ENCODE measurements at places on chromosomes 2 and 18.

DNA sequence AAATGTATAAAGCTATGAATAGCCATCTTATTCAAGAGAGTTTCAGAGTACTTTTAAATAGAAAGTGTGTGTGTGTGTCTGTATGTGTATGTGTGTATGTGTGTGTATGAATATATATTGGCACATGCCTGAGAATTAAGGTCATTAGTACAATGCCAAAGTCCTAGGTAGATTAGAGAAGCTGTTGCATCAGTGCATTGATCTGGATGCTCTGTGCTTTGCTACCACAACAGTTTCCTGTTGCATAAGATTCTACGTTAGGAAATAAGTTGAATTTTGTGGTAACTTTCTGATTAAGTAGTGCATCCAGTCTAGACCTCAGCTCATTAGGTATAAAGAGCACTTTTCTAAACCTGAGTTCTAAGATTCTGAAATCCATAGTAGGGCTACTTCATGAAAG lies 1102.8 kb upstream of the KLHL29 start:
- no peak for DNase-seq

- DNase-seq = no peak
These were observed 96.8 kb upstream of the TRIB2 start for GRCh38 chr2:12619975-12620374.

DNA sequence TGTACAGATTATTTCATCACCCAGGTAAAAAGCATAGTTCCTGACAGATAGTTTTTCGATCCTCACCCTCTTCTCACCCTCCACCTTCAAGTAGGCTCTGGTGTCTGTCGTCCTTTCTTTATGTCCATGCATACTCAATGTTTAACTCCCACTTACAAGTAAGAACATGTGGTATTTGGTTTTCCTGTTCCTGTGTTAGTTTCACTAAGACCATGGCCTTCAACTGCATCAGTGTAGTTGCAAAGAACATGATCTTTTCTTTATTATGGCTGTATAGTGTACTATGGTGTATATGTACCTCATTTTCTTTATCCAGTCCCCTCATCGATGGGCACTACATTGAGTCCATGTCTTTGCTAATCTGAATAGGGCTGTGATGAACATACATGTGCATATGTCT lies 184.2 kb downstream of the KCNJ3 start:
- DNase-seq = no peak

- DNase-seq = no peak
These were observed 98.6 kb downstream of the GALNT1 start for GRCh38 chr18:35680139-35680551.

DNA sequence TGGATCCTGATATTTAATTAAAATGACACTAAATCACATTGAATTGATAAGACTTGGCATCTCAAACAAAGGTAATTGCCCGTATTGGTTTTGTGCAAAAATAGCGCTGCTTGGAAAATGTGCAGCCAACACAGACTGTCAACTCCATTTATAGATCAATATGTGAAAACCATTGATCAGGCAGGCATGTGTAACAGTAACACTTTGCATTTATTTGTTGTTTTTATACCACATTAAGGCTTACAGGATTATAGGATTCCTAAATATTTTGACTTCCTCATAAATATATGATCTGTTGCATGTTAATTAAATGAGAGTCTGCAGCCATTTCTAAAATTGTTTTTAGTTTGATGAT lies 30.2 kb downstream of the ARHGAP15 start:
- no peak for DNase-seq

- DNase-seq = no peak
These were observed 16.6 kb upstream of the CPS1 start for GRCh38 chr2:210539578-210540416.

- DNase-seq = no peak
These were observed 92.5 kb upstream of the CXCR4 start for GRCh38 chr2:136210455-136210805.

DNA sequence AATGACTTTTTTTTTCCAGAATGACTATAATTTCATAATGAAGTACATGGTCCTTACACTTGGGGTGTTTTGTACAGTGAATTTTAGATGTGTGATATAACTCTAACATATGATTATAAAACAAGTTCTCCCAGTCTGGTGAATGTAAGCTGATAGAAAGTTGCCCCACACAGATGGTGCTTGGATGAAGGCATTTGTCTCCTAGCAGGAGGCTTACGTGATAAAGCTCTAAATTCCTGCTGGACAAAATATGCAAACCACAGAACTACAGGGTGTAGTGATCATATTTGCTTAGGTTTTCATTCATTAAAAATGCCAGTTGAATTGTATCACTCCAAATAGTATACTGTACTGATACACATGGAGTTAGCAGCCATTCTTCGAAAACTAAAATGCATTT lies 85.5 kb downstream of the DSC3 start:
- no peak for DNase-seq

All from stimulated activated CD8-positive, alpha-beta memory T cell treated with anti-CD3 and anti-CD28 coated beads, Interleukin-4, amount 100 ng/mL, for 4 hours (primary cell).